ENCODE measurements at places on chromosomes 5 and 9.

DNA sequence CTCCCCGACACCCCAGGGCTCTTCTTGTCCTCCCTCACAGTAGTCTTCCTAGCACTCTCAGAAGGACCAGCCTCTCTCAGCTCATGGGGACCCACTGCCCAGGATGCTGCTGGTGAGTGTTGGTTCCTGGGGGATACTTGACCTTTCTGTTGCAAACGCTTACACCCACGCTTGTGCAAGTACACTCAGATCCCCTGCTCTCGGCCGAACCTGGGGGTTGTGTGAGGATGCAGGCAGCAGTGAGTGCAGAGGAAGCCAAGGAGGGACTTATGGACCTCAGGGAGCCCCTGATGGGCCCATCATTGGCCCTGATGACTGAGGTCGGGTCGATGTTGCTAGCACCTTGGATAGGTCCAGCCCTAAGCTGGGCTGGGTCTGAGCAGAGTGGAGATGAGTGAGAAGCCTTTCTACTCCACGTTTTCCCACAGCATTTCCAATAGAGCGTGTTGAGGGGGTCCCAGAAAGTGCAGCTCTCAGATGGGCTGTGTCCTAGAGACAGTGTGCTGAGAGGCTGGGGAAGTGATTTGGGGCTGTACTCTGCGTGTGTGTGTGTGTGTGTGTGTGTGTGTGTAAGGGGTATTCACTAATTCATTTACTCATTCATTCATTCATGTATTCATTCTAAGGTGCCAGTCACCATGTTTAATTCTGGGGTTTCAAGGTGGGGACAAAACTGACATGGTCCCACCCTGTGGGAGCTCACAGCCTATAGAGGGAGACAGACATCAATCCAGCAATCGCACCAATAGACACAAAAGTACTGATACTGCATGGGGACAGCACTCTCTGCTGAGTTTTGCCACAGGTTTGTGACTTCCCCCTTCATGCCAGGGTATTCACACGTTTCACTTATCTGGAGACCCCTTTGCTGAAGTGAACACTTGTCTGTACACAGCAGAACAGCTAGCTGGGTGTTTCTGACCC, 25.2 kb upstream of the PITX1 start:
- no peak for DNase-seq

- DNase-seq, result no peak
Observed at GRCh38 chr9:101073122-101073521, 44.6 kb downstream of the PLPPR1 start.

DNA sequence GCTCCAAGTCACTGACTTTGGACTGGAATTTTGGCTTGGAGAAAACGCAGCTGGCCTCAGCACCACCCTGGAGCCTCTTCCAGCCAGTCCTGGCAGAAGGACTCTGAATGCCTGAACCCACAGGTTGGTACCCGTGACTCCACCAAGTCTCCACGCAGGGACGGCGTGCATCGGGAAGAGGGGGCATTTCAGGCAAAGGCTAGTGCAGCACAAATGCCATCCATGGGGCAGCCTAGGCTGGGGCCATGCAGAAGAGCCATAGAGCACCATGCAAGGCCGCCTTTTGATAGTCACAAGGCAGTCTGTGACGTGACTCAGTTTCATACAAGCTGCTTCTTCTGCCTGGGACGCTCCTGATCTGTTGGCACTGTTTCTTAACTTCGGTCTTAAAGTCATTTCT, 28.0 kb downstream of the GDNF start:
- no peak for DNase-seq

- DNase-seq, result no peak
Observed at GRCh38 chr9:134896834-134897583, 16.4 kb downstream of the FCN2 start.

DNA sequence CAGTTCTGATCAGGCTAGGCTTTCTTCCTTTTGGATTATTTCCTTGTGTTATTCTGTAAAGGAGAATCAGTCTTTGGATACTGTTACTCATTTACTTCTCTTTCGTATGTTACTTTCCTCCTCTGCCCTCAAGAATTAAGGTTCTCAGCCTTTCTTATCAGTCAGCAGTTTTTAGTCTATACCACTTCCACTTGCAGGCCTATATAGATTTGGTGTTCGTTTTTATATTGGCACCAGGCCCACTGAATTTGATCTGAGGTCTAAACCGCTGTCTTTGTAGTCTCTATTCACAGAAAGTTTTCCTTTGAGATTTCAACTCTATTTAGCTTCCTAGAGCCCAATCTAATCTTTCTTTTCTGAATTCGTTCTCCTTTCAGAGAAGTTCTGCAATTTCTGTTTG, 62.8 kb downstream of the ERBIN start:
- no peak for DNase-seq

- no peak for DNase-seq
Observed at GRCh38 chr9:101026824-101027223, 1.7 kb upstream of the PLPPR1 start.

- no peak for DNase-seq
Observed at GRCh38 chr5:40486437-40487275, 193.1 kb upstream of the PTGER4 start.

DNA sequence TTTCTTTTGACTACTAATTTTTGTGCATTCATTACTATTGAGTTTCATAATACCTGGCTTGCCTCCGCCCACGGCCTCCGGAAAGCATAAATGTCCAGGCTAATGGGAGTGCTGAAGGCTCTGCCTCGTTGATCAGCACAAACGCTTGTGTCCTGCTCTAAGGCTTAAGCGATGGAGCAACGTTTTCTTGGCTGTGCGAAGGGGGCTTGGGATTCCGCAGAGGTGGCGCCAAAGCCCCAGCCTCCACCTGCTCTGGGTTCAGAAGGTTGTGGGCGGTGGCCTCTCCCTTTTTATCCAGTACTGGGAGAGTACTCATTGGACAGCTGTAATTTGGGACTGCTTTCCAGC, 19.7 kb downstream of the ANXA2R start:
- no peak for DNase-seq

GRCh38 chr5:155455791-155456514, 442.4 kb downstream of the KIF4B start:
- no peak for DNase-seq

DNA sequence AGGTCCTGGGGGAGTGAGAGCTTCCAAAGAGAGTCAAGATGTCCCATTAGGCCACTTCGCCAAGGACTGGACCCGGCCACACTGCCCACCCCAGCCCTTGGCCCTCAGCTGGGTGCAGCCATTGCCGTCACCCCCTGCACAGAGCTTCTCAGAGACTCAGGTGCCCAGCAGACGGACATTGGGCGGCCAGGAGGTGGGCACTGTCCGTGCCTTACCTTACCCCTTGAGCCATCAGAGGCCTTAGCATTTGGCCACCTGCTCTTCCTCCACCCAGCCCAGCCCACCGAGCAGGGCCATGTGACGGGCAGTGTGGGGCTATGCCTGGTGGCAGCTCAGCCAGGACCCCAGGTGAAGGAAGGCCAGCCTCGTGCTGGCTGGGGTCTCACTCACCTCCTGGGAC, 3.3 kb upstream of the DNLZ start:
- DNase-seq, result no peak

DNA sequence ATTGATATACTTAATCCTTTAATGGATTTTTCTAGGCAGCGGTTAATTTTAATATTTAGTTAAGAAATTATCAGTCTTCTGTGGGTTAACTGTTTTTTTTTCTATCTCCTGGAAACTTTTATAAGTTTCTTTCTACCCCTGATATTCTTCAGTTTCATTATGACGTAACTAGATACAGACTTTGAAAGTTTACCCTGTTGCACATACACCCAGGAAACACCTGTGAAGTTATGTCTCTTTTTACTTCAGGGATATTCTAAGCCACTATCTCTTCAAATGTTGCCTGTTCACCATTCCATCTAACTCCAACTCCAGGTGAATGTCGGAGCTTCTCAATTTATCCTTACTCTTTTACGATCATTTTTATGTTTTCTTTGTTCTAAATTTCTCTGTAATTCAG, 329.0 kb downstream of the ICE1 start:
- DNase-seq, result no peak

GRCh38 chr9:7967093-7967827, 167.7 kb upstream of the DMAC1 start:
- no peak for DNase-seq

- DNase-seq, result no peak
Observed at GRCh38 chr9:5945112-5945511, 54.4 kb downstream of the MLANA start.

GRCh38 chr5:37734114-37734513, 105.7 kb downstream of the GDNF start:
- no peak for DNase-seq

DNA sequence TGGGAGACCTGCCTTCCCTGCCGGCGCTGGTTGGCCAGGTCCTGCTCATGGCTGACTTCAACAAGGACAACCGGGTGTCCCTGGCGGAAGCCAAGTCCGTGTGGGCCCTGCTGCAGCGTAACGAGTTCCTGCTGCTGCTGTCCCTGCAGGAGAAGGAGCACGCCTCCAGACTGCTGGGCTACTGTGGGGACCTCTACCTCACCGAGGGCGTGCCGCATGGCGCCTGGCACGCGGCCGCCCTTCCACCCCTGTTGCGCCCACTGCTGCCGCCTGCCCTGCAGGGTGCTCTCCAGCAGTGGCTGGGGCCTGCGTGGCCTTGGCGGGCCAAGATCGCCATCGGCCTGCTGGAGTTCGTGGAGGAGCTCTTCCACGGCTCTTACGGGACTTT, 10.6 kb downstream of the DIPK1B start:
- DNase-seq, result no peak

DNA sequence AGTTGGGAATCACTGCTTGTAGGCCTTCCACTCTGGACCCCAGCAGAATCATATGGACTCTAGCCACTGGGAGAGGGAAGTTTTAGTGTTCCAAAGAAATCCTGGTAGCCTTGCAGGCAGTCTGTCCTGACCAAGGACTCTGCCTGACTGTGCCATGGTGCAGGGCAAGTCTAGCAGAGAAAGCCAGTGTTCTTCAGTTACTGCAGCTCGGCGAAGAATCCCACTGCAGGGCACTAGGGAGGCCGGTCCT, 20.3 kb upstream of the MATR3 start:
- DNase-seq, result no peak

- no peak for DNase-seq
Observed at GRCh38 chr9:118954857-118955256, 414.4 kb downstream of the BRINP1 start.

GRCh38 chr5:6746244-6746643, 33.0 kb downstream of the TENT4A start:
- no peak for DNase-seq

DNA sequence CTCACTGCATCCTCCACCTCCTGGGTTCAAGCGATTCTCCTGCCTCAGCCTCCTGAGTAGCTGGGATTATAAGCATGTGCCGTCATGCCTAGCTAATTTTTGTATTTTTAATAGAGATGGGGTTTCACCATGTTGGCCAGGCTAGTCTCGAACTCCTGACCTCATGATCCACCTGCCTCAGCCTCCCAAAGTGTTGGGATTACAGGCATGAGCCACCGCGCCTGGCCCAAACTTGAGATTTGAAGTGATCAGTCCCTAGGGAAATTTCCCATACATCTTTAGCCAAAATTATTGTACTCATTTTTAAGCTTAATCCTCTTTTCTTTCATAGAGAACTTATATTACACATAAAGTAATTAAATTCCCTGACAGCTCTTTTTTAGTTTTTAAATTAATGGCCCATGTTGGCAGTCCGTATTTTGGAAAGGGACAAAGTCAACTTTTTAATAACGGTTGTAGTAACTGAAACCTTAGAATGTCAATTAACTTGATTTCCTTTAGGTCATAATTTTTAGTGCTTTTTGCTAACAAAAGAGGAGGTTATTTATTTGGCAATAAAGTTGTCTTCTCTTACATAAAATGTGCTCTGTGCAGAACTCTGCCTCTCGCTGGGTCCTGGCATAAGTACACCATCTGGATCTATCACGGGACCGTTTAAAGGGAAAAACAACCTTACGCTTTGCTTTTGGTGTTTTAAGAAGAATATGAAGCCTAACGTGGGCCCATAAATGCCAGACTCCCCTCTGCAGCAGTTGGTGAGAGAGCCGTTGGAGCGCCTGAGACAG, 142.3 kb upstream of the OTULINL start:
- no peak for DNase-seq

GRCh38 chr9:124217836-124218437, 39.8 kb upstream of the NEK6 start:
- no peak for DNase-seq

DNA sequence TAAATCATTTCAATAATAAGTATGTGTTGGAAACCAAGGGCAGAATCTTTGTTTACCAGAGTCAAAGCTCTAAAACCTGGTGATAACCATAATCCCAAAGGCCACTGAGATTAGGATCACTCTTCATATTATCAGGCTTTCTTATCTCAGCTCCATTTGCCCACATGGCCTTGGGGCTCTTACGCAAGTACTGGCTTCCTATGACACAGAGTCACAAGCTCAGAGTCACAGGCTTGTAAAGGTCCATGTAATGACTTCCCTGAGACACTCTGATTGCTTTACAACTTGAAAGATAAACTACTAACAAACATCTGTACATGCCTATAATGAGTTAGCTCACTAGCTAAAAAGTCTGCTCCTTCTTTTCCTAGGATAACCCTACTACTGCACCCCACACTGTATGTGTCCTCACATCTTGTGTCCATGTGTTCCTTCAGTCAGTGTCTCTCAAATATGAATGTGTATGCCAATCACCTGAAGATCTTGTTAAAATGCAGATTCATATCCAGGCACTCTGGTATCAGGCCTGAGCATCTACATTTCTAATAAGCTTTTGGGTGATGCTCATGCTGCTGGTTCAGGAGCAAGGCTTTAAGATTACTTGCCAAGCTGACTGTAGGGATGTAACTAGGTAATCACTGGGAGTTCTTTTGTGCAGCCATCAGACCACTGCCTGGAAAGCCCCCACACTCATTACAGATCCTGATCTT, 28.4 kb downstream of the SEMA6A start:
- DNase-seq, result no peak

- no peak for DNase-seq
Observed at GRCh38 chr5:43208658-43209057, 16.6 kb downstream of the NIM1K start.

DNA sequence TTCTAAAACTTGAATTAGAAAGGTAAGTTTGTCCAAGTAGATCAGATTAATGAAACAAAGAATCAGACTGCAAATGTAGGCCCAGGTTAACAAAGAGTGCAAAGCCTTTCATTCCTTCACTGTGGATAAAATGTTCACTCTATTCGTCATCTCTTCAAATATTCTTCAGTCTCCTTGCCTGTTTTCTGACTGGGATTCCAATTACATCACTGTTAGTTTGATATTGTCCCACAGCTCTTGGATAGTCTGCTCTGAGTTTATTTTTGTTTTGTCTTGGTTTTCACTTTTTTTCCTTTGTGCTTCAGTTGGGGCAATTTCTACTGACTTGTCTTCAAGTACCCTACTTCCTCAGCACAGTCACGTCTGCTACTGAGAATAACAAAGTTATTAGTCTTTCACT, 38.5 kb upstream of the GZMA start:
- no peak for DNase-seq
